D341Med (cell line): ENCODE measurements at places on chromosomes 7 and 10.
A peak's percentile ranks its signal among the peaks of the same experiment; 100 is the strongest.

- no peak for DNase-seq
Observed at GRCh38 chr7:46652317-46652716, 731.2 kb upstream of the IGFBP3 start.

DNA sequence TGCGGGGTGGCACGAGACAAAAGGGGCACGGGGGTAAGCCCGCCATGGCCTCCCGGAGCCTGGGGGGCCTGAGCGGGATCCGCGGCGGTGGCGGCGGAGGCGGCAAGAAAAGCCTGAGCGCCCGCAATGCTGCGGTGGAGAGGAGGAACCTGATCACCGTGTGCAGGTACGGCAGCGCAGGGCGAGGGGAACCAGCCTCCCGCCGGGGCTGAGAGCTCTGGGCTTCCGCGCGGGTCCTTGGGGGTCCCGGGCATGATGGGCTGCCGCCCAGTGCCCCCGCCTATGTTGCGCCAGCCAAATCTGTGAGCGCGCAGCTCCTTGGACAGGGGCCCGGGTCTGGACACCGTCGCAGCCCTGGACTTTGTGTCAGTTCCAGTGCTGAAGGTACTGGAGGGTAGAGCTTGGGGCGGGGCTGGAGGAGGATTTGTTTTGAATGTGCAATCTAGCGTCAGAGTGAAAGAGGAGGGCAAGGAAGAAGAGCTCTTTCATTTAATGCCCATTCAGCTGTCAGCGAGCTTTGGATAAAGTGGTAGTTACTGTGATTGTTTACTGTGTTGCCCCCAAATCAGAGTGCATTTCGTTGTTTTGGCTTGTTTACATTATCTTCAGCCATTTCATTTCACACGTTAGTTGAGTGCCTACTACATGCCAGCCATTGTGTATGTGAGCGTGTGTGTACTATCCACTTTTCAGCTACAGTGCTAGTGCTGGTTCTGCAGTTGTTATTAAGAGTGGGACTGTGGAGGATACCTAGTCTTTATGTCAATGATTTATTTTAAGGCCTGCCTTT is 777 bp downstream of the RUNDC3B start:
- peak; percentile 61 for DNase-seq

DNA sequence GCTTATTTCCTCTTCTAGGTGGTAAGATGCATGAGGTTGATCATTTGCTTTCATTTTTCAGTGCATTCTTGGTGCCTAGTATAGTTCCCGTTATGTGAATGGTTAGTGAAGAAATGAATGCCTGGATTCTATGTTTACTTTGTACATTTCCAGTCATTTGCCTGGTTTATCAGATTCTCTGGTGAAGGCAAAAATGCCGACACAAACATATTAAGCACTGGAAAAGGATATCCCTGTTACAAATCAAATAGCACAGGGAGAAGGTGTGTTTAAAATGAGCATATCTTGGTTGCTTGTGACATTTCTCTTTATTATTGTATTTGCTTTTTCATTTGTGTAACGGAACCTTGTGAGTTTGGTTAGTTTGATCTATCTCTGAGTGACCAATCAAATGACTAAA is 211.3 kb downstream of the MBL2 start:
- no peak for DNase-seq

DNA sequence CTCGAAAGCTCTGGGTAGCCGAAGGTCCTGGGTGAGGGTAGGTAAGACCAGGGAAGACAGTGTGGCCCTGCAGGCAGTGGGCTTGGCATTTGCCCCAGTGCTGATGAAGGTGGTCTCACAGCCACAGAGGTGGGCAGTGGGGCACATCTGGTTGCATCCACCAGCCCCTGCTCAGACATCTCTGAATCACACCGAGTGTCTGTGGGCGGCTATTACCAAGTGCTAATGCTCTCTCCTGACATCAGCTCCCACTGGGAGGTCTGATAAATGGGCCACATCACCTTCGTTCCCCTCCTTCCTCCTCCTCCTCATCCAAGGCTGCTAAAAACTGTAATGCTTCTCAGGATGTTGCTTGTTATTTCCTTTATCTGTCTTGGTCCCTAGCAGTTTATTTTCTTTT is 330.9 kb upstream of the COBL start:
- peak; percentile 67 for DNase-seq

GRCh38 chr10:126674741-126675515 is 4.4 kb upstream of the C10orf90 start:
- DNase-seq, result no peak

DNA sequence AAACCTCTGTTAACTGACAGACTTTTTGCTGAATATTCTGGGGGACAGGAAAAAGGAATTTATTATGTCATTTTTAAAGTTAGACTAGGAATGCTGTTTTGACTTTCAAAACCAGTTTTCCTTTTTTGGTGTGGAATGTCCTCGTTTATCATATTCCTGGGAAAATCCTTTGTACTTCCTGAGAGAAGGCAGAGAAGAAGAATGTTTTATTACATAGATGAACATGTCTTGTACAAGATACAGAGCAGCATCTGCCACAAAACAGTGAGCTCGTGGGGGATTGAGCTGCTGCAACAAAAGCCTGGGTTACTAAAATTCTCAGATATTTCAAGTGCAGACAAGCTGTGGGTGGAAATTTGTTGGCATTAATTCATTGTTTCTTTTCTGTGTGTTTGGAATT is 20.2 kb downstream of the MCU start:
- DNase-seq, result no peak

DNA sequence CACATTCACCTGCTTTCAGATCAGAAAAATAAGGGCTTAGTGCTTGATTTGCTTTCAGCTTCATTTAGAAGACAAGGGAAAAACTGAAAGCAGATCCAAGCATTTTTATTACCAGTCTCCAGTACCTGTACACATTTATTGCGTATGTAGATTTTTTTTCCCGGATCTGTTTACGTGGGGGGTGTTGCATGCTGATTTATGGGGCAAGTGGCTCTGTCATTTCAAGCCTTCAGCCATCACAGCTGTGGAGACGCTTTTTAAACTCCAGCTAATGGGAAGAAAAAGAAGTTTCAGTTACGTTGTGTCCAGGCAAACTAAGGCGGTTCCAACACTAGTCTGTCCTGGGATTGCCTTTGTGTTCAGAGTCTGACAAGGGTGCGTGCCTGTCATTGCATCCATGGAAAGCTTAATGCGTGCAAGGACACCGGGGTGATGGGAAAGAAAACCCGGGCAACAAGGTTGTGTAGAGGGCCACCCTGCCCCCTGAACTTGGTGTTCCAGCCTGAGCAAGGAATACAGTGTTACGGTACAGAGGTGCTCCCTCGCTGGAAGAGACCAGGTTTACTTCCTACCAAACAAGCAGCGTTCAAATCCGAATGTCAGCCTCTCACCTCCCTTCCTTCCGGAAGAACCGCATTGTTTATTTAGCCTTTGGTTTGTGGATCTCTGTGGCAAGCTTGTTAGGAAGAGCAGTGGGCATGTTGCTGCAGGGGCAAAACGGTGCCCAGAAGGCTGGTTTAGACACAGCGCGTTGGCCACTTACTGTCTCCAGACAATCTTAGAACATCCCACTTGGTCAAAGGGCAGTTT is 128.2 kb downstream of the FGFR2 start:
- DNase-seq, result no peak

DNA sequence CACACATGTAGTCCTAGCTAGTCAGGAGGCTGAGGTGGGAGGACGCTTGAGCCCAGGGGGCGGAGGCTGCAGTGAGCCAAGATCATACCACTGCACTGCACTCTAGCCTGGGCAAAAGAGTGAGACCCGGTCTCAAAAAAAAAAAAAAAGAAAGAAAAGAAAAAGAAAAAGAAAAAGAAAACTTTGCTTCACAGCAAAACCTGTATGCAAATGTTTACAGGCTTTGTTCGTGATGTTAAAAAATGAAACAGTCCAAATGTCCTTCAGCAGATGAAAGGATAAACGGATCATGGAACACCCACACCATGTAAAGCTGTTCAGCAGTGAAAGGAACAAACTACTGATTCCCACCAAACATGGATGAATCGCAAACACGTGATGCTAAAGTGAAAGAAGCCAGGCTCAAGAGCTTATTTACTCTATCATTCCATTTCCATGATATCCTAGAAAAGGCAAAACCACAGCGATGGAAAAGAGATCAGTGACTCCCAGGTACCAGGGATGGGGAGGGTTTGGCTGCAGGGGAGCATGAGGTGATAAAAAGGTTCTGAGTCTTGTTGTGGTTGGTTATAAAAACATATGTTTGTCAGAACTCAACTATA is 15.1 kb downstream of the LRRC20 start:
- no peak for DNase-seq

GRCh38 chr7:148121401-148121800 is 469.2 kb upstream of the C7orf33 start:
- DNase-seq, result no peak

DNA sequence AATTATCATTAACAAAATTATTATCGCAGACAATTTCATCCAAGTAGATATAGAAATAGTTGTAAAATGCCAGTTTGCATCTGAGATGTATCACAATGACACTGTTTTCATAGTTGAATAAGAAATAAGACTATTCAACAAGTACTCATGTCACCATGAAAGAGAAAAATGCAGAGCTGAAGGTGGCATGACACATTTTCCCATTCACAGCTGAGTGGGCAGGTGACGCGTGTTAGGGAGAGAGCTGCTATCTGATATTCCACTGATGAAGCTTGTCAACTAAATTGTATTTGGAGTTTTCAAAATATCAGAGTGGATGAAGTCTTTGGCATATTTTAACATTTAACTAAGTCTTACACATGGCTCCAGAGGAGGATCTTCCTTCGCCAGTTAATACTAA is 70.3 kb upstream of the HDAC9 start:
- DNase-seq, result no peak

GRCh38 chr10:112203328-112204076 is 19.9 kb upstream of the GPAM start:
- DNase-seq, result no peak

GRCh38 chr7:39683216-39683845 is 60.0 kb downstream of the RALA start:
- no peak for DNase-seq

DNA sequence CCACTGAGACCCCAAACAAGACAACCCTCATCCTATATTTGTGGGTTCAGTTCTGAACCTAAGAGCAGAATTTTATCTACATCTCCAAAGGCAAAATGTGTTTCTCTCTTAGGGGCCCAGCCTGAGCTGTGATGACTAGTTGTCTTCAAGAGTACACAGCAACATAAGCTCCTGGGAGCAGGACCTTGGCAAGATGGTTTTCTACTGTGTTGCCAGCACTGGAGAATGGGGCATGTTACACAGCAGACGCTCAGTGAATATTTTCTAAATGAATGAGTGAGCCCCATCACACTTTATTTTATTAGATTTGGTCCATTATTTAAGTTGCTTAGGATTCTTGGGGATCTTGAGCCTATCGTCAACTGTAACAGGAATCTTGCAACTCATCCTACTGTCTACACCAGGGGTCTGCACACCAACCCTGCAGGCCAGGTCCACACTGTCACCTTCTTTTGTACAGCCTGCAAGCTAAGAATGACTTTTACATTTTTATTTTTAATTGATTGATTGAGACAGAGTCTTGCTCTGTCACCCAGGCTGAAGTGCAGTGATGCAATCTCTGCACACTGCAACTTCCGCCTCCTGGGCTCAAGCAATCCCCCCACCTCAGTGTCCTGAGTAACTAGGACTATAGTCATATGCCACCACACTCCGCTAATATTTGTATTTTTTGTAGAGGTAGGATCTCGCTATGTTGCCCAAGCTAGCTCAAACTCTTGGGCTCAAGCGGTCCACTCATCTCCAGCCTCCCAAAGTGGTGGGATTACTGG is 347.1 kb downstream of the FGFR2 start:
- DNase-seq, result no peak

DNA sequence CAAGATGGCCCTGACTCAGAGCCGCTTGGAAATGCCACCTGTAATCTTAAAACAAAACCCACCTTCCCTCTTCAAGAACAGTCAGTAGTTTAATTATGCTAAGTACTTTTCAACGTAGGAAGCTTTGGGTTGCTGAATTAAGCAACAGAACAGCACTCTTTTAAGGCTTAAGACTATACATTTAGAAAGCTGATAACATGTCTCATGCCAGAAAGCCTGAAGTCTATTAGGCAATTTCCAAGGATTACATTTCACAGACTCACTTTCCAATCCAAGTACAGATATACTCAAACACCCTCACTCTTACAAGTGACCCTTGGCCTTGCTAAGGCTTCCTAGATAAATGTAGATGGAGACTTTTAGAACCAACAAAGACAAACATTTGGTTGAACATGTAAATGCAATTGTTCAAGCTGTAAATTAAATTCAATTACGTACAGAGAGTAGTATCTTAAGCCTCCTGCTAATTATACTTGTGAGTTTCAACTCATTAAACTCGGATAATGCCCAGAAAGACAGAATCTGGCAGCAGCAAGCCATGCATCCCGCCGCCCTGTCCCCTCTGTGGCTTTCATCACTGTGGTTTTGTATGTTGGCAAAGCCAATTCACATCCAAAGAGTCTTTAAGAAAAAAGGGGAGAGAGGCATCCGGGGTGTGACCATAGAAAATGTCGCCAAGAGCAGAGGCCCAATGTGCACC is 283.1 kb upstream of the NRP1 start:
- no peak for DNase-seq

GRCh38 chr10:78656417-78657162 is 412.2 kb upstream of the ZMIZ1 start:
- DNase-seq, result no peak

DNA sequence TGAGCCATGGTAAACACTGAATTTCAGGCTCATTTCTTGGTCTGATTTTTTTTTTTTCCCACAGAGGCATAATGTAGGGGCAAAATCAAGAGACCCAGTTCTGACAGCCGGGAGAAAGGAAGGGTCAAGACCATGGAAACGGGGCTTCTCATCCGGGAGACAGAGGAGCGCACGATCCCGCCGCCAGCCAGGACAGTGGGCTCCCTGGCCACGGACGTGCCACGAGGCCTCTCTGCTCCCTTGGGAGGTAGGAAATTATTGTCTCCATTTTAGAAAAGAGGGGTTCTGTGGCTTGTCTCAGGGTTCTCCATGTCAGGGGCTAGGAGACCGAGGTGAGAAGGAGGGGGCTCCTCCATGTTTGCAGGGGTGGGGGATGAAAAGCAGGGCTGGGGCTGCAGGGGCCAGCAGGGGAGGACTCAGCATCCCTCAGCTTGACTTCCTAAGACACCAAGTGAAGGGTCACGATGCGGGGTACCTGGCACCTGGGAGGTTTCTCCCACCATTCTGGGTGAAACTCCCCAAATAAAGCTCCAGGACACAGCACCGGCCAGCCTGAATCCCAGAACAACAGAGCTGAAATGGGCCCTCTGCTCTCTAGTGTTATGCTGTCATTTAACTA is 37.6 kb downstream of the PPIF start:
- peak; percentile 3 for DNase-seq

DNA sequence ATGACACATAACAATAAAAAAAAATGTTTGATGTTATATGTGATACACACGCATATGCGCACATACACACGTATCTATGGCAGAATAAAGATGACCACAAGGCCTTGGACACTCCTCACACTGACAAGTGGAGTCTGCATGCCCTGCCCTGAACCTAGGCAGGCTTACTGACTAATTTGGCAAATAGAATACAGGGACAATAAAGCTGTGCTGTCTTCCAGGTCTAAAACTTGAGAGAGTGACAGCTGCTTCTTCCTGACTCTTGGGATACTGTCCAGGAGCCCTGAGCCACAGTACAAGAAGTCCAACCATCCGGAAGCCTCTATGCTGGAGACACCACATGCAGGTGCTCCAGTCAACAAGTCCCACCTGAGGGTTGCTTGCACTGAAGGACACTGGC is 20.3 kb downstream of the PARD3 start:
- no peak for DNase-seq

- no peak for DNase-seq
Observed at GRCh38 chr7:6228361-6229229, 43.8 kb downstream of the CYTH3 start.
